ENCODE measurements at places on chromosomes 13 and 19.

DNA sequence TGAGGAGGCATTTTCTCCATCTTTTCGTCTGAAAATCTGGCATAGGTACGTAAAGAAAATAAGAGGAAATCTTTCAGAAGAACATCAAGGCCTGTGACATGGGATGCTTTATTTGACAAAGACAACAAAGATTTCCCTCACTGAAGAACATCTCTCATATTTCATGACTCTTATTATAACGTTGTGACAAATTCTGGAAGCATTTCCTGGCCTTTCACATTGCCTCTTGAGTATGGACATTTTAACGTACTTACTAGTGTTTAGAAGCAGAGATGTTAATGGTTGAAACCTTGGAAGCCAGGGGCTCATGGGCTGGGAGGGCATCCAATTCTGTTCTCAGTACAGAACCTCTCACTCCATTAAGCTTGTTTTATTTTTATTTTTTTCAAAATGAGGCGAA lies 210.8 kb downstream of the DCT start:
- no peak for DNase-seq

- DNase-seq: no peak
These were observed 47.0 kb downstream of the MCF2L start for GRCh38 chr13:113015826-113016525.

DNA sequence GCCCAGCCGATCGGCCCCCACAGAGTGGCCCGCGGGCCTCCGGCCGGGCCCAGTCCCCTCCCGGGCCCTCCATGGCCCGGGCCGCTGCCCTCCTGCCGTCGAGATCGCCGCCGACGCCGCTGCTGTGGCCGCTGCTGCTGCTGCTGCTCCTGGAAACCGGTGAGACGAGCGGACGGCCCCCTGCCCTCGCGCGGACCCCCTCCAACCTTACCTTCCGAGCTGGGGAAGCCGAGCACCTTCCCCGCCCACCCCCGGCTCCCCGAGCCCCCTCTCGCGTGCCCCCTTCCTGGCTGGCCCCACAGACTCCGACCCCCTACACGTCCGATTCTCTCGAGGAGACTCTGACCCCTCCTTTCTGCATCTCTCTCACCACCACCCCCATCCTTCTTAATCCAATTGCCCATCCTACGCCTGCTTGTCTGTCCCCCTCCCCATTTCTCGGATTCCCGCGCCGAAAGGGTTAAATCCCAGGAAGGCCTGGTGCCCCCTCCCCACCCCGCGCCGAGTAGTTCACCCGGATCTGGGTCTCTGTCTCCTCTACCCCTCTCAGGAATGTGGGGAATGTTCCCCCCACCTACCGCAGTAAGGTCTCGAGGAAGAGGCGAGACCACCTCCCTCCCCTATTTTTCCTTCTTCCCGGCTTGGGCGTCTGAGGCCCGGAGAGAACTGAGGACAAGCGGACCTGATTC lies 502 bp downstream of the NECTIN2 start:
- DNase-seq: no peak

DNA sequence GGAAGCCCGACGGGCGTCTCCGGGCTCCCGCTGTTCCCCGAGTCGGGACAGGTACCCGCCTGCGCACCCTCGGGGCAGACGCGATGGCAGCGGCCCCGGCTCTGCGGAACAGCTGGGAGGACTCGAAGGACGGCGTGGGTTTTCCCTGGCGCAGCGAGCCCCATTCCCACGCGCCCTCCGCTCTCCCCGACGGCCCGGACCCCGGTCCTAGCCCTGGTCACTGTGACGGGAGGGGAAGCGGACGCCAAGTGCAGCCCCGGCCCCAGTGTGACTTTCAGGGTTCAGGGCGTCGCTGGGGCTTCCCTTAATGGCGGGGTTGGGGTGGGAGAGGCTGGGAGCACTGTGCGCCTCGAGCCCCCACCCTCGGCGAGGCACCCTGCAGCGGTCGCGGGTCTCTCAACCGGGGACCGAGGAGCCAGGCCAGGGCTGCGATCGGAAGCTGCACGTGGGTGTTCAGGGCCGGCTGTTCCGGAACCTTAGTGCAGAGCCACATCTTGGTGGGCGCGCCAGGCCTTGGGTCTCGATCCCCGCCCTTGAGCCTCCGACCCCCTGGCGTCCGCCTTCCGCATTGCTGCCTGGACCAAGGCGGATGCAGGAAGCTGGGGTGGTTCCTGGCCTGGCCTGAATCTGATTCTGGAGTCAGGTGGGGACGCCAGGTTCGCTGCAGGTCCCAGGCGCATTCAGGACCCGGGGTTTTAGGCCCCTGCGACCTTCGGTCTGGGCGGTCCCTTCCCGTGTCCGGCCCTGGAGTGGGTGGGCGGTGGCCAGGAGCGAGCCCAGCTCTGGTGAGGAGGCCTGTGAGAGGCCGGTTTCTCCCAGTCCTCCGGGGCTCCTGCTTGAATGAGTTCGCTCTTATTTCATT lies 3.5 kb downstream of the LGALS7B start:
- DNase-seq: no peak

All from stimulated activated CD8-positive, alpha-beta memory T cell treated with anti-CD3 and anti-CD28 coated beads, Interleukin-15, amount 100 ng/mL, for 24 hours (primary cell).